Fibroblast of the aortic adventitia (primary cell): ENCODE measurements at places on chromosomes 7 and 10. TPM values are rescaled to one million over a fixed set of nuclear protein-coding genes. Genes with fewer than 3 reads are reported as not detected.

Gene RAMP3
- total RNA-seq = not detected in 2 replicates

DNA sequence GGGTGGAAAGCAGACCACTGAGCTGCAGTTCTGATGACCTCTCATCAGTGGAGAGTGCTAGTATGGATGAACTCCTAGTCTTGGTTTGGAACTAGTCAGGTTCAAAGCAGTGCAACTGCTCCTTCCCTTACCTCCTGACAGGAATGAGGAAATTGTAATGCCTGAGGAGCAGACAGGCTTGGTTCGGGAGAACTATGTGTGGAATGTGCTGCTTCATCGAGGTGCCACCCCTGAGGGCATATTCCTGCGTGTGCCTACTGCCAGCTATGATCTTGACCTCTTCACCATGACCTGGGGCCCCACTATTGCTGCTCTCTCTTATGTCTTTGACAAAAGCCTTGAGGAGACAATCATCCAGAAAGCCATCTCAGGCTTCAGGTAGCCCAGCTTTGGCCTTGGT lies 27.4 kb upstream of the NFKB2 start:
- no peak for DNase-seq

Gene CACNB2
- total RNA-seq = 0.82 and 2.1 TPM in 2 replicates

Gene HIP1
- 9.3 and 10.5 TPM in 2 replicates for total RNA-seq
